ENCODE measurements at places on chromosomes 12 and 14.

GRCh38 chr12:87807086-87807485 is 222.1 kb downstream of the C12orf50 start:
- DNase-seq: no peak

GRCh38 chr12:113990250-113991223 is 24.4 kb upstream of the RBM19 start:
- DNase-seq: no peak

GRCh38 chr14:24416932-24417619 is 12.4 kb downstream of the CBLN3 start:
- no peak for DNase-seq

DNA sequence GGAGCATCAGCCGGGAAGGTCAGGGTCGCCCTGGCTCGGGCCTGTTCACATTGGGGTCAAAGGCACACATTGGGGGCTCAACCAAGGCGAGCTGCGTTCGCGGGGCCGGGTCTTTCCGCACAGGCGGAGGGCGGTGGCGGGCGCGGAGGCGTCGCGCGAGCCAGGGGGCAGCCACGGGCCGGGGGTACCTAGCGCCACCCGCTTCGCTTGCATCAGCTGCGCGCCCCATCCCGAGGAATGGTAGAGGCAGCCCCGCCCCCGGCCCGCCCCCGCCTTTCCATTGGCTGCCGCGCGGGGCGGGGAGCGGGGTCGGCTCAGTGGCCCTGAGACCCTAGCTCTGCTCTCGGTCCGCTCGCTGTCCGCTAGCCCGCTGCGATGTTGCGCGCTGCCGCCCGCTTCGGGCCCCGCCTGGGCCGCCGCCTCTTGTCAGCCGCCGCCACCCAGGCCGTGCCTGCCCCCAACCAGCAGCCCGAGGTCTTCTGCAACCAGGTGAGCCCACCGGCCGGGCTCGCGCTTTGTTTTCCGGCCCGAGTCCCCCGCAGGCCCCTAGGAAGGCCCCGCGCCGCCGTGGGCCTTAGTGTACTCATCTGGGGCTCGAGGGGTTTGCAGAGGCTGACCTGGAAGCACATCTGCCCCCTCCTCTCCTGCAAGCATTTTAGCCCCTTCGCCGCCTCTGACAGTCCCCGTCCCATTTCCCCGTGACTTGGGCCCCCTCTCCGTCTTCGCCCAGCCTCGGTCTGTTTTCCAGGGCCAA is at the start of gene ALDH2:
TSS of gene ALDH2 (plus strand) at position 326 of the 754 bp plus-strand sequence. CDS start at position 376, 50 bp downstream.
- DNase-seq: no peak

DNA sequence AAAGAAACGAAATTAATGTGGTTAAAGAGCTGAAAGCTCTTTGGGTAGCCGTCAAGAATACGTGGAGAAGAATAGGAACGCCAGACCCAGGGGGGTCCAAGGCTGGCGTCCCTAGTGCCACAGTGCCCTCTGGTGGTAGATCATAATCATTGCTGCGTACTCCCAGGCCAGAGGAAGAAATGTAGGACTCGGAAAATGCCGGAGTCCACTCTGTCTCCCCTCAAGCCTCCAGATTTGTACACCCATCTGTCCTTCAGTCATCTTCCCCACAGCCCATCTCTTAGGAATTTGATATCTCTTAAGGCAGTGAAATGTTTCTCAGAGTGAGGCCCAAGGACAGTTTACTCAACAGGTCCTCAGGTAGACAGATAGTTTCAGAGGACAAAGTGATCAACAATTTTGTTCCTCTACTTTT is 25.4 kb upstream of the PLEKHG6 start:
- peak; percentile 41 for DNase-seq

GRCh38 chr12:95944108-95944704 is 1.1 kb downstream of the AMDHD1 start:
- no peak for DNase-seq

- DNase-seq: peak; percentile 7
Observed at GRCh38 chr14:91732859-91733477, 1.1 kb upstream of the CATSPERB start.
